ENCODE measurements at places on chromosomes 2 and 18.

DNA sequence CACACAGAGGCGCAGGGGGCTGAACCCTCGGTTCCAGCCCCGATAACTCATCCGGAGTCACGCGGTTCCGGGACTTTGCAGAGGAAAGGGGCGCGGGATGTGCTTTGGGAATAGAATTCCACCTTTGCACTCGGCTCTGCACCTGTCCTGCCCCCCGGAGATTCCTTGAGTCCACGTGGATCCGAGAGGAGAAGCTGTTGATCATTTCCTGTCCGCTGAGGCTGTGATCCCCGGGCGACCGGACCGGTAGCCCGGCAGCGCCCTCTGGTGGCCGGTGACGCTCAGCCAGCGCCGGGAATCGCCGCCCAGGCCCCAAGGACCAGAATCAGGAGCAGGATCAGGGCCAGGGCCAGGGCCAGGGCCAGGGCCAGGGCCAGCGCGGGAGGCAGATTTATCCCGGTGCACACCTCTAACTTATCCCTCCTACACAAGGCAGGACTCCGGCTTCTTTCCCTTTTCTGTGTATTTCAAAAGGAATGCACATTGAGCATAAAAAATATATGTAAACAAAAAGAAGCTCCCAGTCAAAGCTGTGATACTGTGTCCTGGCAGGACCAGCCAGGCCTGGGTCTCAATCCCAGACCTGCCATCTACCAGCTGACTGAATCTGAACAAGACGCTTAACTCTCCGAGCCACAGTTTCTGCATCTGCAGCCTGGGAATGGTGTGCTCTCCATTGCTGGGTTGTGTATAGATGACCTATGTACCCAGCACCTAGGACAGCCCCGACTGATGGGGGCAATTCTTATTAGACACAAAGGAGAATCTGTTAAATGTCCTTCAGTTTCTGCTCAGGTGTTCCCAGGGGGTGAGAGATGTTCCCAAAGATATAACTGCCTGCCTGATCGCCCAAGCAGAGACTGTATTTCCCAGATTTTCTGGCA, 8.5 kb upstream of the SPATA3 start:
- peak; percentile 79 for DNase-seq

GRCh38 chr2:191434072-191434471, 188.9 kb downstream of the MYO1B start:
- no peak for DNase-seq

- peak; percentile 57 for DNase-seq
Measured at GRCh38 chr2:97713296-97714083, at the start of gene ZAP70. Gene ZAP70, plus strand, starts transcription at chr2:97713576. Its CDS starts 10,461 bp downstream, at chr2:97724037.

DNA sequence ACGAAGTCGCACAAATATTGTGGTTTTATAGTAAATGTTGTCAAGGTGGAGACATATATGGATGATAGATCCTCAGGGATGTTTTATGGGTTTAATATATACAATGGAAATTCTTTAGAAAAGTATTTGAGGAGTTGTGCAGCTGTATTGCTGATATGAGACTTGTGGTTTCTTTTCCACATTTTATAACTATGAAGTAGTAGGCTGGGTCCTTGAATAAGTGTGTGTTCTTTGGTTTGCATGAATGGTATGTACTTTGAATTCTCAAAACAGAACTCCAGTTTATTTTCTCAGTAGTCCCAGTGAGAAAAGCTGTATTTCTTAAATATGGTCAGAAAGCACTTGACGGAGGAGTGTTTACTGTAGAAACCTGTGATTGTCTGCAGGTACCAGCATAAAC, 42.4 kb downstream of the PLCL1 start:
- no peak for DNase-seq

- no peak for DNase-seq
Measured at GRCh38 chr2:39584283-39584965, 81.3 kb upstream of the TMEM178A start.

DNA sequence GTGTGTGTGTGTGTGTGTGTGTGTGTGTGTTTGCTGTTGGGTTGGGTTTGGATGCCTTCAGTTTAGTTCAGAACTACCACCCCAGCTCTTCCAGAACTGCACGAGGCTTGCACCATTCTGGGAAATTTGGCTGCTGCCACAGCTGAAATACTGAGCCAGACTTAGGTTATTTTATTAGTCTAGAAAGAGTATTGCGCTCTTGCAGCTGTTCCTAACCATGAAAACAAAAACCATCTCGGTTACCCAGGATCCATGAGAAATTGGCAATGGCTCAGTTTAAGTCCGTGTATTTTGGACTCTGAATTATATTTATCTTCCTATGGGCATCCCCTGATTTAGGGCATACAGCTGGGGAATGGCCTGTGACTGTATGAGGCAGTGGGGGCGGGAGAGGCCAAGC, 83.2 kb downstream of the TANC1 start:
- no peak for DNase-seq

GRCh38 chr18:8031496-8031895, 464.4 kb downstream of the PTPRM start:
- no peak for DNase-seq

GRCh38 chr2:27903649-27904404, 13.3 kb downstream of the BABAM2 start:
- no peak for DNase-seq

- DNase-seq = no peak
Measured at GRCh38 chr2:83015035-83015715, 1443.9 kb downstream of the SUCLG1 start.

- no peak for DNase-seq
Measured at GRCh38 chr2:65722028-65722778, 289.8 kb upstream of the SPRED2 start.

DNA sequence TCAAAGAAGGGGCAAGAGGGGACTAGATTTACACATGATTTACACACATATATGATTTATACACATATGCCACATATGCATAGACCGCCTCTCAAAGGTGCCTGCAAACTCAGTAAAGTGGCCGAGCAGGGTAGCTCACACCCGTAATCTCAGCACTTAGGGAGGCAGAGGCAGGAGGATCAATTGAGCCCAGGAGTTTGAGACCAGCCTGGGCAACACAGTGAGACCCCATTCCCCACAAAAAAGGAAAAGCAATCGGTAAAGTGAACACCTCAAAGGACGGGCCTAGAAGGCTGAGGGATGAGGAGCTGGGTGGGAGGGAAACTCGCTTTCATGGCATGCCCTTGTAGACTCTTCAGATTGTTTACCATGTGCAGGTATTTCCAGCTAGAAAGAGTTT, 5.1 kb downstream of the ANKRD39 start:
- no peak for DNase-seq

- DNase-seq = no peak
Measured at GRCh38 chr2:45944074-45944473, 292.6 kb downstream of the PRKCE start.

GRCh38 chr2:119225926-119226325, 2.3 kb downstream of the STEAP3 start:
- DNase-seq = no peak

DNA sequence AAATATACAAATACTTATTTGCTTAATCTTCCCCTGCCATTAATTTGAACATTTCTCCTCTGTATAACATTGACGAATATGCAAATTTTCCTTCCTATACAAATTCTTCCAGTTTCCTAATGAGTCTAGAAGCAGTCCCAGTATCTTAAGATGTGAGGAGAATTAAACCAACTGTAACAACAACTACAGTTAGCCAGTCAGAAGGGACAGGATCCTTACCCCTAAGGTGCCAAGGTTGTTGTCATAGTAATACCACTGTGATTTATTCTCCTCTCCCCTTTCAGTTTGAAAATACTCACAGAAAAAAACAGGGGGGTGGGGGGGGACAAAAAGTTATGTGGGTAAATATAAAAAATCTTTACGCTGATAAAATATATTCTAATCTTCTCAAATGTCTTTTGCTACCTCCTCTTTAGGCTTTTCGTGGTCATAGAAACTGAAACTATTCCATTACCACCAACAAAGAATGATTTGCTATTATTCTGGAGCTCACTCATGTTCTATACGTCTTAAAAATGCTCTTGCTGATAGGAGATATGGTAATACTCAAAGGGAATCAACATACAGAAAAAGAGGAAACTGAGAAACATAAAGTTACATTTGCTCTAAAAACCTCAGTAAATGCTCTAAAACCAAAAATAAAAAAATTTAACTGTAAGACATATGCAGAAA, 107.6 kb downstream of the MEMO1 start:
- DNase-seq = no peak

DNA sequence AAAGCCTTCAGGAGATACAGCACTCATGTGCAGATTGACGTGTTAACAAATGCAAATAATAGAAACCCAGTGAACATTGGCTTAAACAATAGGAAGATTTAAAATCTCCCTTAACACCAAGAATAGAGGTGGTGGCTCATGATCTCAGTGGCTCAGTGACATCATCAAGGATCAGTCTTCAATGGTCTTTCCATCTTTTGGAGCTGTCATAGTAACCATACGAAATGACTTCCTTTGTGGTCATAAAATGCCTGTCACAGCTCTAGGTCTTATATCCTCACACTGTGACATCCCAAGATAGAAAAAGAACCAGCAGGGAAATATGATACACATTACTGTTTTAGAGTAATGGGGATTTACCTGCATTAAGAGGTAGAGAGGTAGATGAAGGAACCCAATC, 59.6 kb upstream of the ACKR3 start:
- no peak for DNase-seq

DNA sequence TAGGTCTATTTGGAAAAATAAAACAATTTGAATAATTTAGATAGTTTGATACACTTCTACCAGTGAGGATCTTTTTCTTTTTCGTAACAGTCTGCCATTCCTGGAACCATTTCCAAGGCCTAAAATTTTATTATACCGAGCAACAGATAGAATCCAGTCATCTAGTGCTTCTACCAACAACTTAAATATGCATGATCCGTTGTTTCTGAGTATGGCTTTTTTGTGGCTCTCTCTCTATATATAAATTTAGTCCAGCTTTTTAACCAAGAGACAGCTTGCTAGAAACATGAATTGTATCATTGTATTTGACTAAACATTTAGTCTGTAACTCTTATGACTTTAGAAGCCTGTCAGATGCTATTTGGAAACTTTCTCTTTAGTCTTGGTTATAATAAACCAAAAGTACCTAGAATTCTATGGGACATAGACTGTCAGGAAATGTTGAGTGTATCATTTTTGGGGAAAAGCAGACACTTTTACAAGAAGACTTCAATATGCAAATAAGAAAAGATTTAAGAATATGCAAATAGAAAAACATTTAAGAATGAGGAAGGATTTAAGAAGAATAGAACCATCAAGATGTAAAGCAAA, 161.4 kb downstream of the ZEB2 start:
- no peak for DNase-seq

DNA sequence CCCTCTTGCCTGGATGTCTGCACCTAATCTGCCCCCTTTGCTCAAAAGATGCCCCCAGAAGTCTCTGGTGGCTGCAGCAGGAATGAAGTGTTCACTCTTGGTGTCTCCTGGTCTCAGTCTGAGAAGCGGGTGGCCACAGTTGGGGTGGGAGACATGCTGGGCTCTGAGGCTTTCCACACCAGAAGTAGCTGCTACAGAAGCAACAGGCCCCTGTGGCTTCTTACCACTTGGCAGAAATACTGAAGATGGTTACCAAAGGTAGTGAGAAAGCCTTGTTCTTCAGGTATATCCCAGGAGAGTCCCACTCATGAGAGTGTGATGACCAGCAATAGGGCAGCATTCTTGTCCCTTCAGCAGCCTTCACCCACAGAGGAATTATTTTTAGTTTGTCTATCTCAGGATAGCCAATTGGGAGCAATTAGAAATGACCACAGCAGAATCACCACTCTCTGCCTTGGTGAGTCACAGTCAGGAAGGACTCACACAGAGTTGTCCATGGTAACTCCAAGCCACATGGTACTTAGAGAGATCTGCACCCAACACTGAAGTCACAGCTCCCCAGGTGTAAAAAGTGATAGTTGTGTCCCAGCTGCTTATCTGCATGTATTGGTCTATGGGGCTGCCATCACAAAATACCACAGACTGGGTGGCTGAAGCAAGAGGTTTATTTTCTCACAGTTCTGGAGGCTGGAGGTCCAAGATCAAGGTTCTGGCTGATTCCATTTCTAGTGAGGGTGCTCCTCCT, 169.8 kb upstream of the ID2 start:
- DNase-seq = no peak

DNA sequence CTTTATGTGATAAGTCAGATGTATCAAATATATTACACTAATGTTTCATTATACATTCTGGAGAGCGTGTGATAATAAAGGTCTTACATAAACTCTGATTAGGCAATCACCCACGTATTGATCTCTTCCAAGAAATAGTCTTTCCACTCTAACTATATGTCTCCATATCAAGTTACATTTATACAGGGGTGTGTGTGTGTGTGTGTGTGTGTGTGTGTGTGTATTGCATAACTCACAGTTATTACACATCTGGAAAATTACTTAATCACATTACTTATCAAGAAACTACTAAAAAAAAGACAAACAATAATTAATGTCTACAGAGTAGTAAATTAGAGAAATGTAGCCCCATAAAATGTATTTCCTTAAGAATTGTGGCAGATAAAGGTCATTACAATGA, 339.8 kb downstream of the CDH19 start:
- DNase-seq = no peak

- no peak for DNase-seq
Measured at GRCh38 chr2:65595630-65596029, 163.2 kb upstream of the SPRED2 start.

- peak; percentile 85 for DNase-seq
Measured at GRCh38 chr2:25294573-25295462, 46.9 kb downstream of the DNMT3A start.

DNA sequence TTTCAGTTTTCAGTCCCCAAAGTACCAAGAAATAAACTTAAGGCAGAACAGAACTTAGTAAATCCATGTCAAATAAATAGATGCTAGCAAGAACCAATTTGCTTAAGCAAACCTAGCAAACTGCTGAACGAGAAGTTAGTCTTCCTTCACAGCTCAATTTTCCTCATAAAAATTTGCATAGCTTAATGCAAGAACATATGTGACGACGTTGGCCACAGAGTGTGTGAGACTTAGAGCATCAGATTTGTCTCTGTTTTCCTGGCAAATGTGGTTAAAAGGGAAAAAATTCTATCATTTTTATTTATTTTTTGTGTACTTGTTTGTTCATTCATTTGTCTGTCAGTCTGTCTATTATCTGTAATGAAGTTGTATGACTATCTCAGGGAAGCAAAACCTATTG, 485.7 kb downstream of the THSD7B start:
- DNase-seq = no peak

GRCh38 chr18:55326134-55326533, 261.9 kb downstream of the TCF4 start:
- DNase-seq = no peak

DNA sequence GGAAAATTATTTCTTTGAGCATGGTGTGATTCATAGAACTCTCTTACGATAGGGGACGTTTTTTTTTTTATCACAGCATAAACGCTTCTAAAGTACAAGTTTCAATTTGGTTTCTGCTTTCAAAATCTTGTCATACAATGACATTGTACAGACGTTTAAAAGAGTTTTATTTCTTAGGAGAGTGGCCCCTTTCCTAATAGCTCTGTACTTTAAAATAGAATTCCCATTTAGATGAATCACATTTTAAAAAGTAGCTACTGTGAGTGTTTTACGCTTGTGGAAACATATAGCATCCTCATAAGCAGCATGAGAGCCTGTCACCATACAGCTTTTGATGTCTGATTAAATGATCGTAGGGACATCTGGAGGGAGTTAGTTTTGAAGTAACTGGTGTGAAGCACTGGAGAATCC, 510.9 kb downstream of the PARD3B start:
- DNase-seq = no peak

- DNase-seq = no peak
Measured at GRCh38 chr2:12335131-12335530, 381.6 kb upstream of the TRIB2 start.

Data from effector memory CD8-positive, alpha-beta T cell (primary cell).